Cerebellum (tissue), 4 donors: ENCODE measurements at places on chromosomes 4 and X. TPM values are rescaled to one million over a fixed set of nuclear protein-coding genes. Genes with fewer than 3 reads are reported as not detected.

MAGEA4 gene
- total RNA-seq, result not detected

INTU gene
- 50.6 TPM for total RNA-seq

COX7B2 gene
- total RNA-seq, result not detected

STATH gene
- total RNA-seq, result not detected

RHOXF2B gene
- not detected for total RNA-seq

CNKSR2 gene
- total RNA-seq, result 168 TPM

CENPVL2 gene
- 2.4 TPM for total RNA-seq

EXOC1L gene
- total RNA-seq, result not detected

TLR2 gene
- 2.2 TPM for total RNA-seq

CT45A8 gene
- total RNA-seq, result not detected

PPEF2 gene
- total RNA-seq, result not detected

HS6ST2 gene
- total RNA-seq, result 14.4 TPM

MAGEE2 gene
- total RNA-seq, result 2.0 TPM

SORBS2 gene
- total RNA-seq, result 90.4 TPM

LNX1 gene
- total RNA-seq, result 17.2 TPM

BTC gene
- 1.5 TPM for total RNA-seq

JCHAIN gene
- 3.6 TPM for total RNA-seq

TRO gene
- total RNA-seq, result 78.4 TPM

GUCY1A1 gene
- total RNA-seq, result 35.9 TPM

SLC25A43 gene
- 3.6 TPM for total RNA-seq

MTNR1A gene
- 1.8 TPM for total RNA-seq

C1QTNF7 gene
- 1.5 TPM for total RNA-seq
